Right atrium auricular region (tissue), 2 donors: ENCODE measurements at places on chromosomes 7 and 10.

- no peak for DNase-seq
Measured at GRCh38 chr7:144497282-144497681, 93.8 kb upstream of the NOBOX start.

DNA sequence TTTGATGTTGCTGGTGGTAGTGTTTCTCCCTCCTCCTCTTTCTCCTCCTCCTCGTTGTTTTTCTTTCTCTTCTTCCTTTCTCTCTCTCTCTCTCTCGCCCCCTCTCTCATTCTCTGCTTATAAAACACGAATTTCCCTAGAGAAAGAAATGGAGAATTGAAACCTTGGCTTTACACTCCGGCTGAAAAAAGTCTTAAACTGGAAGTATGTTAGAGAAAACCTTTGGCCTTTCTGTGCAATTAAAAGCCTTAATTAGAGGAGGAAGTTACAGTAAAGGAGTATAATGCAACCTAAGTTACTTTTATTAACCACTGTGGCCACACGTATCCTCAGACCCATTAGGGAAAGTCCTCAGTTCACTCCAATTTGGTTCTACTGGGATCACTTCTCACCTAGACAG lies 501.7 kb upstream of the SORCS1 start:
- no peak for DNase-seq

- no peak for DNase-seq
Measured at GRCh38 chr10:122251459-122252255, 19.4 kb upstream of the BTBD16 start.

DNA sequence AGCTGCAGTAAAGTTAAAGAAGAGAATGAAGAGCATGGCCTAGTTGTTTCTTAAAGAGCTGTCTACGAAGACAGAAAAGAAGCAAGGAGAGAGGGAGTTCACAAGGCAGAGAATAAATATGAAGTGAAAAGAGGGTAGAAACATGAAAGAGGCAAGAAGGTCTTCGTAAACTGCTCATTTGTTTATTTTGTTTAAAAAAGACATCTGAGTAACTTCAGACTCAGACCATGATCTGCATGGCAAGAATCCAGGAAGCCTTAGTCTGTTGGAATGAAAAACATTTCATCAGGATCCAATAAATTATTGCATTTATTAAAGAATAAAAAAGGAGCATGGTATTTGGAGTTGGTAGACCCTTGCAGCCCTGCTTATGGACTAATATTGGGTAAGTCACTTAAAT lies 151.1 kb downstream of the SEM1 start:
- no peak for DNase-seq

GRCh38 chr7:28190077-28190710 lies 9.6 kb upstream of the JAZF1 start:
- DNase-seq = no peak
